ENCODE measurements at places on chromosomes 6 and 20.

DNA sequence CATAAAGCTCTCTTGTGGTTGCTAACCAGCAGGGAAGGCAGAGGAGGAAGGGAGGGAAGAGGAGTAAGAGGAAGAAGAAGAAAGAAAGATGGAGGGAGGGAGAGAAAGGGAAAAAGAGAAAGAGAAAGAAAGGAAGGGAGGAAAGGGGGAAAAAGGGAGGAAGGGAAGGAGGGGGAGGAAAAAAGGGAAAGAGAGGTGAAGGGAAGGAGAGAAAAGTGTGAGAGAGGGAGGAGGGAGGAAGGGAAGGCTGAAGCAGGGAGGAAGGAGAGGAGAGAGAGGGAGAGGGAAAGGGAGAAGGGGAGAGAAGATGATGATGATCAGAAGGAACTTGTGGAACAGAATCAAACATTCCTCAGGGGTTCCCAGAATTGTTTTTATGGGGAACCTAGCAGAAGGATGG lies 57.5 kb upstream of the TOX2 start:
- no peak for DNase-seq

DNA sequence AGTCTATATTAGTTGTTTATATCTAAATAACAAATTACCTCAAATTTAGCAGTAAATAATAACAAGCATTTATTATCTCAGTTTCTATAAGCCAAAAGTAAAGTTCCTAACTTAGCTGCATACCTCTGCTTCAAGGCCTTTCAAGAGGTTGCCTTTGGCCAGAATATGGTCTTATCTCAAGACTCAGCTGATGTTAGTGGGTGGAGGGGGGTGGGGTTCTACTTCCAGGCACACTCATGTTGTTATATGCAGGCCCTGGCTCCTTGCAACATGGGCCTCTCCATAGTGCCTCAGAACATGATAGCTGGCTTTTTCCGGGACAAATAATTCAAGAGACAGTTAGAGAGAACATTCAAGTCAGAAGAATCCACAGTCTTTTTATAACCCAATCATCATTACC lies 266.0 kb downstream of the ADGRB3 start:
- no peak for DNase-seq

- DNase-seq: peak; percentile 28
Measured at GRCh38 chr6:116797585-116797984, 31.3 kb downstream of the GPRC6A start.

GRCh38 chr6:122677406-122677805 lies 67.2 kb downstream of the PKIB start:
- no peak for DNase-seq

DNA sequence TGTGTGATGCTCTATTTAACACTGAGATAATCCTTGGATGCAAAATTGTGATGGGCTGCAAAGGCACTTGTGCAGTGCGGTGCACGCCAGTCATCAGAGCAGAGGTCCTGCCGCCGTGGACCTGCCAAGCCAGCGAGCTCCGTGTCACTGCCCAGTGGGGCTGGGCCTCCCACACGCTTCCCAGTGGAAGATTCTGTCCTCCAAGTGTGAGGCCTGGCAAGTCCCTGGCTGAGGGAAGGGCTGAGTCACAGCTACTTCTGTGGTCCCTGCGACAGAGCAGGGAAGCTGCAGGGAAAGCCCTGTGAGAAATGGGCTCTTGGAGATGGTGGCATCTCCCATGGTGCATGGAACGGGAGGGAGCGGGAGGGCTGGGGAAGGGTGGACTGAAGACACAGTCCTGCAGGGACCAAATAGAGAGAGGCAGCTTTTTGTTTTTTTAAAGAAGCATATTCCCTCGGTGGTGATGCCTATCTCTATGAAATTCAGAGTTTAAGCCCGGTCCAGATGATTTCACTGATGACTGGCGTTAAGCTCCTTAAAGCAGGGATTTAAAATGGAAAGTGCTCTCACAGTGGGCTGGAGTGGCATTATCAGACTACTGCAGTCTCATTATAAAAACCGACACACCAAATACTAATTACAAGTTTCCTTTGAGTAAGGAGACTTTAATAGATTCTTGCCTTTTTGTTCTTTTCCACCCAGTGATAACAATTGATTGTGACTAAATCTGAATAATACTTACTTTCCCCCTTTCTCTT lies 413.7 kb downstream of the QKI start:
- no peak for DNase-seq

GRCh38 chr20:16415071-16416053 lies 157.9 kb downstream of the KIF16B start:
- DNase-seq: no peak

DNA sequence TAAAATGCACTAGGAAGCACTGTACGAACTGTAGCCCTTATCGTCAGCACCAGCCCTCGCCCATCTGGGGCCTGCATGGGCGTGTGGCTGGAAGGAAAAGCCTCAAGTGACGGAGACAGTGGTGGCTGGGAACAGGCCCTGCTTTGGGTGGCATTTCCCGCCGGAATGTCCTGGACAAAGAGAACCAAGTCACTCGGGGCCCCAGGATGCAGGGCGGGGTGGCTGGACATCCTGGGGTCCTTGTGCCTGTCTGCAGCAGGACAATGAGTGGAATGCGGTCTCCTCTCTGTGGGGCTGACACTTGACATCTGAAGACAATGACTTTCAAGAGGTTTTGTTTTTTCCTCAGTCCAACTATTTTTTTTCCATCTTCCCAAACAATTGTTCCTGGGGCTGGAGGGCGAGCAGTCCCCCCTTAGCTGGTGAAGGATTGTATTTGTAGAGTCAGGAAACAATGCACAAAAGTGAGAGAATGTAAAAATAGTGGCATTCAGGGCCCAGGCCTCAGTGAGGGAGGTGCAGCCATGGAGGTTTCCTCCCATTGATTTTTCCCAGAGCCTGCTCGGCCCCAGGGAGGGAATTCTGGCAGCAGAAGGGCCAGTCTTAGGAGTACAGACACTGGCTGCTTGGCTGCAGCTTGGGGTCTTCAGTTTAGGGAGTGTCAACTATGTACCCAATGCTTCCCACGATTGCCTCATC lies 64.4 kb downstream of the PREX1 start:
- DNase-seq: no peak

DNA sequence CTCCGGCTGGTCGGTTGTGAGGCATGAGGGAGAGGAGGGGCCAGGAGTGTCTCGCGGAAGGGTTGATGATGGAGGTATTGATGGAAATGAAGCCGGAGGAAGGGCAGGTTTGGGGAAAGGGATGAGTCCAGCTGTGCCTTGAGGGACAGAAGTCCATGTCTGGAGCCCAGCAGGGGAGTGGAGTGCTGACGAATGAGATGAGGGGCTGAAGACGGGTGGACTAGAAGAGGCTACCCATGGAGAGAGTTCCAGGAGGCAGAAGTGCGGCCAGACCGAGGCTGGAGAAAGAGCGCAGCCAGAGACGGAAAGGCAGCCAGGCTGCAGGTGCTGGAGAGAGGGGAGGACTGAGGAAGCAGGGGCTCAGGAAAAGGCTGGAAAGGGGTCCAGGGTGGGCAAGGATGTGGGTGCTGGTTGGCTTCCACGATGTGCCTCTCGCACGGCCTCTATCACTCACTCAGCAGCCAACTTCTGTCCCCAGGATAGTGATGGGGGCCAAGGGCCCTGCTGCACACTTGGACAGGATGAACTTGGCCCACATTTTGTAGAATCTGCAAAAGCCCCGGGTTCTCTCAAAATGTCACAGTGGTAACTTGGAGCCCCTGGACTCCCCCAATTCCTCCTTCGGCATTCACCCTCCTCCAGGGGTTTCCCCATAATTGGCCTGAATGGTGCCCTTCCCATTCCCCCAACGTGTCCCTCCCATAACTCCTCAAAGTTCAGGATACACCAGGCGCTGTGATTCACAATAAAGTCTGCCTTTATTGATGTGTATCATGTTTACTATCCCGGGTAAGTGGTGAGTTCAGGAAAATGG lies 627 bp upstream of the EIF6 start:
- DNase-seq: no peak

All from activated CD4-positive, alpha-beta T cell treated with anti-CD3 and anti-CD28 coated beads, Interleukin-10, Interleukin-2, amounts not matched to agents 100 ng/mL and 50 ng/mL, durations not matched to agents 16 hours and 8 hours (primary cell).